Retina (tissue), 1 donor: ENCODE measurements at places on chromosomes 3 and 15.

DNA sequence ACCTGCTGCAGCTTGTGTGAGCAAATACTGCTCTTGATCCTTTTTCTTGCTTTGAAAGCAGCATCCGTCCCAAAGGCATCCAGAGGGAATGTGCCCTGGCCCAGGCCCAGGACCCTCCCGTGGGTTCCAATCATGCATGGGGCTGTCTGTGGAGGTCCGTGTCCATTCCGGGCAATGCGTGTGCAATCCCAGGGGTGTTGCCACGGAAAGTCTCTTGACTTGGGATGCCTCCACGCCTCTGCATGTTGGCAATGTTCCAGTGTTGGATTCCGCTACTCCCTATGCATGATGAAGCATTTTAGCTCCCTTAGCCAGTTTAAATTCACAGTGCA lies 105.7 kb downstream of the SNRPN start:
- no peak for DNase-seq

GRCh38 chr3:124293584-124293983 lies 301.7 kb upstream of the ROPN1 start:
- DNase-seq = no peak

- DNase-seq = no peak
These were observed 396.4 kb downstream of the NLGN1 start for GRCh38 chr3:173793963-173794362.

DNA sequence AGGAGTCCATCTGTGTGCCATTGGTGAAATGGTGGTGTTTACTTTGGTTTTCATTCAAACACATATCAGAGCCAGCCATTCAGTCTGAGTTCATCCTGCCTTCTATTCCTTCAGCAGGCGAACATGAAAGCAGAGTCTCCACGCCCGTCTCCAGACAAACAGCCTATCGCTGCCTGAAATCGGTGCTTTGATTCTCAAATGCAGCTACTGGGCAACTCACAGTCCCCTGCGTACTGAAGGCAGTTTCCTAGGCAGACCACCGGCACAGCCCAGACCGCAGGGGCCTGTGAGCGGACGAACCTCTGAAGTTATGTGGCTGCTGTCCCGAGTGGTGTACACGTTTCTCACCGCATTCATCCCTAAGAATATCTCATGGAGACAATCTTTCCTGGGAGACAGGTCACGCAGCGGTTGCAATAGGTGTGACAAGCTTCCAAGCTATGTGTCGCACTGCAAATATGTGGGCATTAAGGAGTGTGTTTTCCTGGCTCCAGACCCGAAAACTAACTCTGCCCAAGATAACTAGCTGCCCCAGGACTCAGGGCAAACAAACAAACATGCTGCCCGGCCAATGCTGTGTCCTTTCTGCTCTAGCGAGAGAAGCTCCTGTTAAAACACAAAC lies 16.9 kb upstream of the RYR3 start:
- no peak for DNase-seq

- DNase-seq = no peak
These were observed 276.1 kb downstream of the NR2F2 start for GRCh38 chr15:96606617-96607016.

- DNase-seq = no peak
These were observed 102.3 kb upstream of the NR2E3 start for GRCh38 chr15:71708051-71708429.

DNA sequence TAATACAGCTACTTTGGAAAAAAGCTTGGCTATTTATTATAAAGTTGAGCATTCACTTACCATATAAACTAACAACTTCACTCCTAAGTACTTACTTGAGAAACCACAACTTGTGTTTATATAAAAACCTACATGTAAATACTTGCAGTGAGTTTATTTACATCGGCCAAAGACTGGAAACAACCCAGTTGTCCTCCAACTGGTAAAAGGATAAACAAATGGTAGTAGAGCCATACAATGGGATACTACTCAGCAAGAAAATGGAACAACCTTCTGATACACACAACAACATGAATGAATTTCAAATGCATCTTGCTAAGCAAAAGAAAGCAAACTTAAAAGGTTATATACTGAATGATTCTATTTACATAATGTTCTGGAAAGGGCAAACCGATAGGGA lies 63.7 kb downstream of the SLC7A14 start:
- DNase-seq = no peak

- DNase-seq = no peak
These were observed 75.8 kb downstream of the DNAJB8 start for GRCh38 chr3:128390867-128391266.

GRCh38 chr3:17054301-17054981 lies 169.7 kb downstream of the PLCL2 start:
- DNase-seq = no peak

- DNase-seq = peak; percentile 5
These were observed 7.7 kb upstream of the AMOTL2 start for GRCh38 chr3:134381831-134382442.

DNA sequence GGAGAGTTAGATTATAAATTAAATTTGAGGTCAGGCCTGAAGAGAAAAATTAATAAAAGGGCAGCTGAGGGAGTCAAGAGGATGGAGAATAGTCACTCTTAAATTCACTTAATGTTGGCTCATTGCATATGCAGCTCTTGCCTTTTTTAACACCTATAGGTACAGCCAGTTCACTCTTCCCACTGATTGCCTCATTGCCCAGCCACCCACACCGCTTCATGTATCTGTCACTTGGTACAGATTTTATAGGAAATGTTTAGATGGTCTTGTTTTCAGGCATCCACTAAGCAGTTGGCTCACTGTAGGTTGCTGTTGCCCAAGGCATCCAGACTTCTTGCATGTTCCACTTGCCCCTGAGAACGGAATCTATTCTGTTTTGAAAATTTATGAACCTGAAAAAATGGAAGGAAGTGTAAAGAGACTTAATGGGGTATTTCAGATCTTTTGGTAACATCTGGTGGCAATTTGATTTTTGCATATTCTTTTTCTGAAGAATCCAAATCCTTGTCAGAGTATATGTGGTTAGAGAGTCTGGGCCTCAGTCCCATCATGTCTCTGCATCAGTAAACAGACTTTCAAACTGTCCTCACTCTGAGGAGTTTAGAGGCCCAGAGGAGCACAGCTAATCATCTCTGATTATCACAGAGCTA lies 151.9 kb downstream of the RBPMS2 start:
- no peak for DNase-seq

- no peak for DNase-seq
These were observed 175.3 kb downstream of the PLCL2 start for GRCh38 chr3:17059989-17060550.

GRCh38 chr15:80188251-80188650 lies 35.5 kb downstream of the FAH start:
- no peak for DNase-seq

DNA sequence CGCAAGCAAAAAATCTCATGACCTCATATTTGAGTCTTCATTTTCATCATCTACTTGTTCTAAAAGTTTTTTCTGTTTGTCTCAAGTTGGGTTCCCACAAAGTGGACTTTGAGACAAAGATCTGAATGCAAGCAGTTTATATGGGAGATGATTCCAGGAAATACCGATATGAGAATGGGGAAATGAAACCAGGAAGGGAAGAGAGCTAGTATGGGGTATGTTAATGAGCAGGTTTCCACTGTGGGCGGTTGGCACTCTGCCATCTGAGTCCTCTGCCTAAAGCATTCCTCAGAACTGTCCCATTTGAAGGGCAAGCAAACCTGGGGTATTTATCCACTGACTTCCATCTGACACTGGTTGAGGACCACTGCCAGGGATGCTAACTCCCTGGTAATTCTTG lies 8.8 kb downstream of the ADPRH start:
- no peak for DNase-seq

DNA sequence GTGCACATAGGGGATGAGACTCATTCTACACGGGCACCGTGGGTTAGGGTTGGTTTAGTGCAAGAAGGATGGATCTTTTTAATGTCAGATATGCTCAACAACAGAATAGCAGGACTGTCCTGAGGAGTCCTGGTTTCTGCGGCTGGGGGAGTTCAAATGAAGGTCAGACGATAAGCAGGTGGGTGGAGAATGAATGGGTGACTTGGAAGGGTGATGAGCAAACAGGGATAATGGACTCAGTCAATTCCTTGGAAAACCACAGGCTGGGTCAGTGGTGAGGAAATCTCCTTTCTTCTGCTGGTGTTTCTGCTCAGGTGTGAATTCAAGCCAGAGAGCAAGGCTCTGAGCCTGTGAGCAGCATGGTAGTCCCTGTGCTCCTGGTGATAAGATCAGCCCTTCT lies 59.9 kb downstream of the MESD start:
- no peak for DNase-seq

DNA sequence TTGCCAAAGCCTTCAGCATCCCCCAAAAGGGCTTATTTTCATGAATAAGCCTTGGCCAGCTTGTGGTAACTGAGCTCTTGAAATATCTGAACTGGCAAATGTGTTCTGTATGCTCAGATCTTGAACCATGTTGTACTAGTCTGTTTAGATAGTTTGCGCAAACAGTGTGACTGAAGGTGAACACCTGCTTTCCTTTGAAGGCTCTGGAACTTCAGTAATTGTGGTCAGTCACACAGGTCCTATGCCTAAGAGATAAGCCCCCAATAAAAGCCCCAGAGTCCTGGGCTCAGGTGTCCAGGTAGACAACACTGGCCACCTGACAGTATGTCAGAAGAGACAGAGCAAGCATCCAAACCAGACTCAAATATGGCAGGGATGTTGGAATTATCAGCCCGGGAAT lies 5.4 kb downstream of the TUBGCP5 start:
- no peak for DNase-seq

DNA sequence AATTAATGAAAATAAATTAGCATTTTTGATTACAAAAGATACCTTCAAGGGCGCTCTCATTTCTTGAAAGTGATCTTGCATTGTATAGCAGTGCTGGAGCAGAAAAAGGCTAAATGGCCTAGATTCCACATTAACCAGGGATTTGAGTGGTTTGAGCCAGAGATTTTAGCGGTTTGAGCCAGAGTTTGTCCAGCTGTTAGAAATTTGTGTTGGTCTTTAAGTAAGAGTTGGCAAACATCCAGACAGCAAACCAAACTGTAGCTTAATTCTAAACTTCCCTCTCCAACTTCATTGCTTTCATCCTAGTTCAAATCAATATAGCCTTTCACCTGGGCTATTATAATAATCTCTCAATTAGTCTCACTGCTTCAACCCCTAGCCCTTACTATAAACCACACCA lies 351.7 kb downstream of the IGSF11 start:
- no peak for DNase-seq

DNA sequence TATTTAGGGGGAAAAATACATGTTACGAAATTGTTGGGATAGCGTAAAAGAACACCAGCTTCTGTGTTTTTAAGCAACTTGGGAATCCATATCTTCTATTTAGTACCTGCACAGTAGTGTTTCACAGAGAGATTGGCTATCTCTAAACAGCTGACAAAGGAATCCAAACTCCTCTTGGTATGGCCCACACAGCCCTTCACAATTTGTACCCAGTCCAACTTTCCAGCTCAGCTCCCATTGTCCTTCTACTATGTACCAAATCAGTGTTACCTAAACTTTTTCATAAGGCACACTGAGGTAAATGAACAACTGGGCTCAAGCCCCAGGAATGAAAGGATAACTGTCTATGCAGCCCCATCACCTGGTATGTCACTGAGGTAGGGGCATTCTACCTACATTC lies 61.9 kb downstream of the TNIK start:
- DNase-seq = no peak

GRCh38 chr3:126985132-126985985 lies 2.4 kb downstream of the PLXNA1 start:
- peak; percentile 42 for DNase-seq

GRCh38 chr15:71669688-71670087 lies 140.7 kb upstream of the NR2E3 start:
- DNase-seq = no peak

- DNase-seq = no peak
These were observed 58.5 kb downstream of the RPL22L1 start for GRCh38 chr3:170811515-170811914.

DNA sequence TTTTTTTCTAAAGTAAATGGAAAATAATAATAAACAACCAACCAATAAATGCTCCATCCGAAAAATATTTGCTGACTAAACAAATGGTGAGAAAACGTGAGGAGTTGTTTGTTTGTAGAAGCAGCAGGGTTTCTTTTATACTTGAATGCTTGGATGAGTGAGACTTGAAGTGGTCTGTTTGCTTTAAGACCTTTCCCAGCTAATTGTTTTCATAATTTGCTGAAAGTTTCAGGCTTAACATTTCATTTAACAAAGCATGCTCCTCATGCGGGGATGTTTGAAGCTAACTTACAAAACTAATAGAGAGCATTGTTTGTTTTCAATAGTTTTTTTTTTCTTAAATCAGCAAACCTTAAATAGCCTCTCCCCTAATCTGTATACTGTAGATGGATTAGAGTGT lies 484.6 kb downstream of the ROBO2 start:
- DNase-seq = no peak

DNA sequence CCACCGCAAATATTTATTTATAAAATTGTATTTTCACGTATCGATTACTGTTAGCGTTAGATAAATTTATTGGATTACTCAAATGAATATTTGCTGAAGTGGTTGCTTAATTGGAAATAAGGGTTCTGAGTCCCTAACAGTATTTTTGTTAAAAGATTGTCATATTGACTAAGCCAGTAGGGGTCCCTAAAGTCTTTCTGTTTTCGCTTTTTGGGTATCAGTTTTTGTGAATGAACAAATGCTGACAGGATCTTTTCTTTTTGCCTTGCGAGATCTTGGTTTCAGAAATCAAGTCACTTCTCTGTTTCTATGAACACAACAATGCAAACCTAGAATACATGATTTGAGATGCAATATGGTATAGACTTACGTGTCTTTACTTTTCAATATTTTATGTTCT lies 7.1 kb downstream of the RAD51 start:
- no peak for DNase-seq

GRCh38 chr15:61038387-61038786 lies 190.7 kb downstream of the RORA start:
- DNase-seq = no peak

DNA sequence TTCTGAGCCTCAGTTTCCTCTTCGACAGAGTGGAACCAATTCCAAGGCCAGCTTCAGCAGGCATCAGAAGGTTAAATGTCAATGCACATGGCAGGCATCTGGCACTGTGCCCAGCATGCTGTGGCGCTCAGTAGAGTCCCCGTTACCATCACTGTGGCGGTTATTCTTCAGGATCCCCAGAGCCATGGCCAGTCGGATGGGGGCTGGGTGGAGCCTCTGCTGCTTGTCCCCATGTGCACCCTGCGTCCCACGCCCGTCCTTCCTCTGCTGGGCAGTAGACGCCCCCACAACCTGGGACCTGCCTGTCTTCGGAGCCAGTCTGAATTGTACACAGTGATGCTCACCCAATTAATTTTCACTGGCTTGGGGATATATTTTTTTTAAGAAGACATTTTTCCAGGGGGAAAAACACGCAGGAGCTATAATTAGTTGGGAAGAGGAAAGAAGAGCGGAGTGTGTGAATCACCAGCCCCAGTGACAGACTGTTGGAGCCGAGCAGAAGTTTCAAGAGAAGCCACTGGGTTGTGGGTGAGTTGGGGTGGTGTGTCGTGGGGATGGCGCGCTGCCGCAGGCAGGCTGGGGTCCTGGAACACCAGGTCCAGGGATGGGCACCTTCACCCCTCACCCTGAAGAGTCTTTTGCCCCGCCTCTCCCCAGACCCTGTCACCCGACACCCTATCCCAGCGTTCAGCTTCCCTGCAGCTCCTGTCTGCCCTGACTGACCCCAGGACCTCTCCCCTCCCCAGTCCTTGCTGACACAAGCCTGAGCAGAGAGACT lies 26.8 kb upstream of the RPL29 start:
- DNase-seq = no peak
